ENCODE measurements at places on chromosomes 4 and X.

- DNase-seq = no peak
Observed at GRCh38 chr4:113383111-113383785, 333.8 kb downstream of the ANK2 start.

DNA sequence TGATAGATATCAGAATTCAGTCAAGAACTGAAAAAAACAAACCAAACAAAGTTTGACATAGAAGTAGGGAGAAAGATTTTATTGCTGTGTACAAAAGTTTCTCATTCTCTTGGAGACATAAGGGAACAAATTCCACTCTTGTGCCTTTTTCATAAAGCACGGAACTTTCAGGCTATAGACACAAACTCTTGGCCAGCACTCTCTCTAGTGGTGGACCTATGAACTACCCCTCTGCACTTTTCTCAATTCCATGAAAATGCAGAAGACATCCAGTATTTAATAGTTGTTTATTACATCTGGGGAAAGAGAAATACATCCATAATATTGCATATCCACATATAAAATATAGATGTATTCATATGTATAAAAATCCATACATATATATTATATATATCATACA is 291.6 kb upstream of the HS3ST1 start:
- no peak for DNase-seq

GRCh38 chr4:83012200-83012686 is 1.6 kb upstream of the LIN54 start:
- no peak for DNase-seq

GRCh38 chrX:55167124-55167803 is 52.9 kb upstream of the PAGE5 start:
- DNase-seq = no peak

DNA sequence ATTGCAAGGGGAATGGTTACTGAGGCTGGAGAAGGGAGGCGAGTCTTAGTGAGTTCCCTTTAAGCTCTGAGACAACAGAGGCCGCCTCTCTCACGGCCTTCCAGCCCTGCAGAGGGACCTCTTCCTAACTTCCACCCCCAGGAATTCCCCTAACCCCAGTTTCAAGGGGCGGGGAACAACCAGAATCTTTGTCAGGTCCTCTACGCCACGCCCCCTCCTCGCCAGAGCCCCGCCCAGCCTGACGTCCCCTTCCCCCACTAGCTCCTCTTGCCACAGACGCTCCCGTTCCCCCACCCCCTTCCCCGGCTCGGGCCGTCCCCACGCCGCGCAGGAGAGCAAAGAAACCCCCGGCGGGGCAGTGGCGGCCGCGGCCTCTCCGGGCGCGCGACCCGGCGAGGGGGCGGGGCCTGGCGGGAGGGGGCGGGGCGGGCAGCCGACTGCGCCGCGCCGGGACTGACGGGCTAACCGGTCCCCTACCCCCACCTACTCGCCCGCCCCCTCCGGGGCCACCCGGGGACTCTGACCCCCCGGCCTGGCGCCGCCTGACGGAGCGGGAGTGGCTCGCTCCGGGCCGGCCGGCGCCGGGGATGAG is 12.3 kb upstream of the TMEM156 start:
- DNase-seq = peak; percentile 95

GRCh38 chr4:102501447-102501696 is 213 bp downstream of the NFKB1 start:
- DNase-seq = no peak

DNA sequence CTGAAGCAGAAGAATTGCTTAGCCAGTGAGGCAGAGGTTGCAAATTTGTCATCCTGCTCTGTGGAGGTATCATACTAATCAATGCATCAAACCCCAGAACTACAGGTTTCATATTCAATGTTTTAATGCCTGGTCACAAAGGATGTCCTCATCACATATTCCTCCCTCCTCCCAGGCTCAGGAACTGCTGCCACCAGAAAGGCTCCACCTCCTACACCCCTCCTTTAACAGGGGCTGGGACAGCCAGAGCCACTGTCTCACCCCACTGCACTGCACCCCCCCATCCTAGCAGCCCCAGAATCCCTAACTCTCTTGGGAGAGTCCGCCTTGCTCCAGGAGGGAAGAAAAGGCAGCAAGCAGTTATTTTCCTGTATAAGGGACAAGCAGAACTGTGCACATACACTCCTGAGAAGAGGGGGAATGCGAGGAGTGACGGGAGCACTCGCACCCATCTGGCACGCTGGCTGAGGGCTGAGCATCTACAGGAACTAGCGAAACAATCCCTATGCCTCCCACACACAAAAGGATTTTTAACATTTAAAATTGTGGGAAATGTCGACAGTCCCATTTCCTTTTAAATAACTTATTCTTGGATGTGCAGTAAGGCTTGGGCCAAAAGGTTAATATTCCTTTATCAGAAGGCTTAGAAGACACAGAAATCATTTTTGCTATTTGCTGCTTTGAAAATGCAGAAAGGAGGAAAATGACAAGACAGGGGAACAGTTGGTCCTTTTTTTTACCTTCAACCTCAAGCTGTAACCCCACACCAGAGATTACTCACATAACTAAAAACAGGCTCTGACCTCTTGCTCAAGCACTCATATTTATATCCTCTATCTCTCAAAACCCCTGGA is 27.8 kb downstream of the CD99L2 start:
- no peak for DNase-seq

GRCh38 chrX:109911046-109911445 is 91.9 kb upstream of the TMEM164 start:
- no peak for DNase-seq

- DNase-seq = no peak
Observed at GRCh38 chrX:46812445-46812844, 24.4 kb upstream of the RP2 start.

DNA sequence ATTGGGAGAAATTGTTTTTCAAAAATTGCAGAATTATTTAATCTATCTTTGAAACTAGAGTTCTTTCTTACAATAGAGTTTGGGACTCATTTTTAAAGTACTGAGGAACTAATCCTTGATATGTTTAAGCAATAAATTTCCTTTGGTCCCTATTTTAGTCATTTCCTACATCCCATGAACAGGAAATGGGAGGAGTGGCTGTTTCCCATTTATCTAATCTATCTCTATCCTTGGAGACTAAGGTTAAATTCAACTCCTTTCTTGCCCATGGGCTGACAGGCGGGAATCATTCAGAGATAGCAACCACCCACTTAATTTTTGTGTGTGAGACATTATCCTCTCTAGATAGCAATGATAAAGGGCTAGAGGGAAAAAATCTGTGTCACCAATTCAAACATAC is 131.6 kb upstream of the EMCN start:
- DNase-seq = no peak

DNA sequence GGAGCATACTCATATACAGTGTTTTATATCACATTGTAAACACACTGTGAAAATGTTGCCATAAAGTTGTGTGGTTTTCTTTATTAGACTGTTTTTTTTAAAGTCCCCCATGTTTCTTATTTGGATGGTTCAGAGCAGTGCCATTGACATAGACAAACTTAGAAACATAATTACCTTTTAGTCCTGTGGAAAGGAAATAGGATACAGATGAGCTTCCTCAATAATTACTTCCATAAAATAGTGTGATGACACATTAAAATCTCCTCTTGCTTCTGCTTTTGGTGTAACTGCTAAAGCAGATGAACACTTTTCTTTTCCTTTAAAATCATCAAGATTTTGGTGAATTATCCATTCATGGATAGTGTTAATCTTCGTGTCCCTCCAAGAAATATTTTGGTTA is 52.9 kb upstream of the LIMCH1 start:
- DNase-seq = no peak

GRCh38 chrX:333611-334311 is 15.2 kb upstream of the GTPBP6 start:
- DNase-seq = no peak

- no peak for DNase-seq
Observed at GRCh38 chr4:1711571-1712215, 426 bp downstream of the SLBP start.

DNA sequence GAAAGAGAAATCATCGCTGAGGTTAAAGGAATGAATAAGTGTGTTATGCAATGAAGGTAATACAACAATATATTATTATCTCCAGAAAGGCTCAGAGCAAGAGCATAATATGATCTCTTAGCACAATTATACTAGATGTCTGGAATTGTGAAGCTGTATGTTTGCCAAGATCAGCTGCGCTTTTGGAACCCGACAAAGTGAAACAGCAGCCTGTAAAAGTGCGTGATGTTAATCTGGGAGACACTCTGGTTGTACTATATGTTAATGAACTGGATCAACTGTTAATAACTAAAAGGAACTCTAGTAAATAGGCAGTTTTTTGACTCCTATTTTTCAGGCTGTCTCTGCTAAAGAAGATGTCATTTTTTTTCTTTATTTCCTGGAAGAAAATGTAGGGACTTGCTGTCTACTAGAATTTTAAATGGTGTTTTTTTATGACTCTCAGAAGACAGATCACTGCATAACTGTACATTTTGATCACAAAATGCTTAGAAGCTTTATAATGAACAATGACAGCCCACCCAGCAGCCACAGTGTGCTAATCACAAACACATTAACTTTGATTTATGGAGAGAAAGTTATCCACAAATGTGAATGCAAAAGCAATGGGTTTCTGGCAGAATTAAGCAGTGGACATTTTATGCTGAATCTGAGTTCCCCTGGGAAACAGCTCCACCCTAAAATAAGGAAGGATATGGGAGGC is 50.2 kb downstream of the UGT2B28 start:
- DNase-seq = no peak

DNA sequence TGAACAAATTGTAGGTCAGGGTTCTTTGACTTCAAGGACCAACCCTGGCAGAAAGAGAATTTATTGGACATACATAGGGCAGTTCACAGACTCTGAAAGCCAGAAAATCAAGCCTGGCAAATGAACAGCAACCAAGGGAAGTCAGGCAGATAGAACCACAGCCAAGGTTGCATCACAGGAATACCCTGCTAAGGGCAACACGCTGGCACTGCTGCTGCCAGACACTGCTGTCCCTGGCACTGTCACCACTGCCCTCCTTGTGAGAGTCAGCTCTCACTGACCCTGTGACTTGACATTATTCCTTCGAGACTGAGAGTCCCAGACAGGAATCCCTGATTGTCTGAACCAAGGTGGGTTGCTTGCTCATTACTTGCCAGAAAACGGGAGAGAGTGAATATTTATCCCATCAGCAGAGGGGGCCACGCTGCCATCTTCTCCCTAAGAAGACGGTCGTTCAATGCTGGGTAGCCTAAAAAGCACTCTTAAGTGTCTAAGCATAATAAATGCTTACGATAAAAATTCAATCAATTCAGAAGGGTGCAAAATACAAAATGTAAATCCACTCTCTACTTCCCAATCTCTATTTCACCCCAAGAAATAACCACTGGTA is 23.2 kb upstream of the PTTG2 start:
- no peak for DNase-seq

GRCh38 chr4:37481547-37482122 is 204.5 kb downstream of the RELL1 start:
- no peak for DNase-seq

DNA sequence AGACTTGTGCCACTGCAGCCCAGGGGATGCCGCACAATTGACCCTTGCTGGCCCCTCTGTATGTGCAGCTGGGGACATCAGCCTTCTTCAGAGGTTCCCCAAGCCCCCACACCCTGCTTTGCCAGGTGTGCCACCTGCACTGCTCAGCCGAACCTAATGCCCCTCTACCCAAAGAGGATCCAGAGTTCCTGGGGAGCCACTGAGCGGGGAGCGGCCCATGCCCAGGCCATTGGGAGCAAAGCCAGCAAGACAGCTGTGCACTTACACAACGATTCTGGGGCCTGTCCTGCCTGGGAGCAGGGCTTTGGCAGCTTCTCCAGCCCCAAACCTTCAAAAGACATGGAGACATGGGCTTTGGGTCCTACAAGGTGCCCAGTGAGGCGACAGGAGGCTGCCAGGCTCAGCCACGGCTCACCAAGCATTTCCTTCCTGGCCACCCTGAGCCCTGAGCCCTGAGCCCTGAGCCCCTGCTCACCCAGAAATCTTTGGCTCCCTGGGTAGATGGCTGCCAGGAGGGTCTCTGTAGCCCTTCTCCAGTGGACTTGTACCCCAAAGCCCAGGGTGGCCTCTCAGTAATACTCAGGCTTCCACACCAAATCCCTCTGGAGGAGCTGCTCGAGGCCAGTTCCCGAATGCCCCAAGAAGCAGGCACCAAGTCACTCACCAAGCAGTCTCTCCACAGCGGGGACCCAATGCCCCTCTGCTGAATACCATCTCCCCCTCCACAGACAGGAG is 13.0 kb downstream of the PNMA6E start:
- DNase-seq = no peak

Data from T-helper 17 cell (primary cell).